Globus pallidus (tissue), 1 donor: ENCODE measurements at places on chromosomes 11 and 22.
A peak's percentile ranks its signal among the peaks of the same experiment; 100 is the strongest.

GRCh38 chr11:105219269-105219668 lies 79.7 kb upstream of the CARD18 start:
- no peak for DNase-seq

- DNase-seq: no peak
Observed at GRCh38 chr11:125016413-125016812, 46.7 kb upstream of the SLC37A2 start.

DNA sequence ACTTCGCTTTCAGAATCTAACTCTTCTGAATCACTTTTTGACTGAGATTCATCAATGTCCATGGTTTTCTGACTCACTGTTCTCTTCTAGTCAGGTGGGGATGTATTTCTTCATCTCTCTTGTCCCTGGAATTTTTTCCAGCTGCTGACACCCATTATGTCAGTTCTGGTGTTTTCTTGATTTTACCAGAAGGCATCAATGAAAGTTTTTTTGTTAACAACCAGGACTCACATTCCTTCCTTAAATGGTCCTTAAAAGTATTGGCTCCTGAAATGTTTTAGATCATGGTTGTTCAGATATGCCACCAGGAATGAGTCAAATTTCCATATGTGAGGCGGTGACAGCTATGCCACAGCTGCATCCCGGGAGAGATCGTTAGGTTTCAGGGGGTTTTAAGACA lies 12.9 kb downstream of the MICAL2 start:
- no peak for DNase-seq

- DNase-seq: no peak
Observed at GRCh38 chr11:63911440-63911839, 5.5 kb downstream of the RCOR2 start.

DNA sequence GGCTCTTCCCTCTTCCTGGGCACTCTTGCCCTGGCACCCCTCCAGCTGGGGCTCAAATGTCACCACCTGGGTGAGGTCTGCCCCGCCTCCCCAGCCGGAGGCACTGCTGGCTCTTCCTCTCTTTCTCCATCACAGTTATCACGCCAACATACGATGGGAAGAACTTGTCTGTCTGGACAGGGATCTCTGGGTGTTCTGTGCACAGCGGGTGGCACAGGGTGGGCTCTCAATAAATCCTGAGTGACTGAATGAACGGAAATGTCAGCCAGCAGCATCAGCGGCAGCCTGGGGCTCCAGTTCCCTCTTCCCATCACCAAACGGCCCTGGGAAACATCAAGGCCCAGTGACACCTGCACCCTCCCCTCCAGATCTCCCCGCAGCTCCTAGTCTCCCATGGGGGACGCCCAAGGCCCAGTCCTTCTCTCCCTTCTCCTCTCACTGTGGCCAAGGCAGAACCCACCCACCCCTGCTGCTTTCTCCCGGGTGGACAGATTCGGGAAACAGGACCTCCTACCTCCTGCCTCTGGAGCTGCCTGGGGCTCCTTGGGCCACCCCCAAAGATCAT lies 440 bp upstream of the SLC25A45 start:
- no peak for DNase-seq

GRCh38 chr22:33221568-33221967 lies 163.4 kb upstream of the SYN3 start:
- DNase-seq: no peak

GRCh38 chr22:44973829-44974228 lies 36.0 kb downstream of the PHF21B start:
- DNase-seq: no peak

DNA sequence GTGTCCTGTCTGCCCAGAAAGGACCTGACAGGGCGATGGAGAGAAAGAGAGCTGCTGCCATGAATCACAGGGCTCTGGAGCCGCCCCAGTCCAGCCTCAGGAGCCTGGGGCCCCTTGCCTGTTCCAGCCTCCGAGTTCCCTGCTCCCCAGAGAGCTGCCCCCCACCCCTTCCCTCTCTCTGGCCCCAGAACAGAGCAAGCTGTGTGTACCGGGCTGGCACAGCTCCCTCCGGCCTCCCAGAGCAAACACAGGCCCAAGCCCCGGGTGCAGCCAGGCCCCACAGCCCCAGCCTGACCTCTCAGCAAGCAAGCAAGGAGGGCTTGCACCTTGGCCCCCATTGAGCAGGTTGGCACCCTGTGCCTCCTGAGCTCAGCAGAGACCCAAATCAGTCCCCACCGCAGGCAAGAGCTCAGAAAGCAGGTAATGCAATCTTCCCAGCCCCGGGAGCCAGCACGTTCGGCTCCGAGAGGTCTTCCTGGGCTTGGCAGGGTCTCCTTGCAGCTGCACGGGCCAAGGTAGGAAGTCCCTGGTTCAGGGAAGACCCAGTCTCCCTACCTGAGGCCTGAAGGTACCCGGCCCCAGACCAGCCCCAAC lies 1.4 kb downstream of the PACSIN3 start:
- peak; percentile 94 for DNase-seq

DNA sequence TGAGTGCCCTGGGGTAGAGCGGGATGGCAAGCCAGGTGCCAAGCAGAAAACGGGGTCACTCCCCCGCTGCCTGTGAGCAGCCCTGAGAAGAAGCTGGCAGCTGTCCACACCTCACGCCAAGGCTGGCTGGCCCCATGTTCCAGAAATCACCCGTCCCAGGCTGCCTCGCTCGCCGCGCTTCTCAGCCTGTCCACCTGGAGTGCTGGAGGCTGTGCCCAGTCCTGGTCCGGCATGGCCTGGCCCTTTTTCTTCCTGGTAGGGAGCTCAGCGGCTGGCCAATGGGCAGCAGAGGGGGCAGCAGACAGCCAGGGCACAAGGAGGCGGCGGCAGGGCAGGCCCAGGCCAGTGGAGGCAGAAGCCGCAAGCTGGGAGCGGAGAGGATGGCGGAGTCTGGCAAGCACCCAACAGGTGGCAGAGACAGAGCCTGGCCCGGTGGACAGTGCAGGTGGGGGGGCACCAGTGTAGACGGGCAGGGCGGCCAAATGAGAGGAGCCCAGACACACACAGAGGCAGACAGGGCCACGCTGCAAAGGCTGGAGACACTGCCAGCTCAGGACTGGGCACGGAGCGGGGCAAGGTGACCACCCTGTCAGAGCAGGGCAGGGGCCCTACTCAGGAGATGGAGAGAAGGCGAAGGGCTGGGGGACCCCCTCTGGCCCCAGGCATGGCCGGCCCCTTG lies 37.2 kb upstream of the TH start:
- DNase-seq: no peak

GRCh38 chr11:120346233-120346632 lies 10.0 kb downstream of the ARHGEF12 start:
- DNase-seq: no peak

DNA sequence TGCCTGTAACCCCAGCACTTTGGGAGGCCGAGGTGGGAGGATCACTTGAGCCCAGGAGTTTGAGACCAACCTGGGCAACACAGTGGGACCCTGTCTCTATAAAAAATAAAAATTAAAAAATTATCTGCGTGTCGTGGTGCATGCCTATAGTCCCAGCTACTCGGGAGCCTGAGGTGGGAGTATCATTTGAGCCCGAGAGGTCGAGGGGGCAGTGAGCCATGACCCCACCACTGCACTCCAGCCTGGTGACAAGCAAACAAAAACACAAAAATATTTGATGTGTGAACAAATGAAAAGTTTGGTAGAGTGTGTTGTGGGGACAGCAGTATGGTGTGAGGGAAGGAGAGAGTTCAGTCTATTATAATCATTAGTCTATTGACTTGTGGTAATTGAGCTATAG lies 90.8 kb upstream of the PARVA start:
- DNase-seq: no peak

DNA sequence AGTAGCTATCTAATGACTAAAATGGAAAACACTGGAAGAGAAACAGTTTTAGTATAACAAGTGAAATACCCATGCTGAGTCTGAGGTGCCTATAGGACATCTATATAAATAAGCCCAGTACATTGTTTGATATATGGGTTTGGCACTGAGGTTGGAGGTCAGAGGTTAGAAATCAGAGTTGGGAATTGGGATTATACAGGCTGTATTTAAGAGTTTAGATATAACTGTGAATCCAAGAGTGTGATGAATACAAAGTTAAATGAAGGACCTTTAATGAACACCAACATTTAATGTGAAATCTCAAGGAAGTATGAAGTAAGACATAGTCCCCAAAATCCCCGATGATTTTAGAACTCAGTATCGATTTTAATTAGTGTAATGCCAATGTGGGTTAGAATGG lies 3.1 kb upstream of the HBD start:
- DNase-seq: no peak

- DNase-seq: no peak
Observed at GRCh38 chr11:34067383-34068065, 16.0 kb downstream of the CAPRIN1 start.

GRCh38 chr11:66278363-66279091 lies 552 bp downstream of the CNIH2 start:
- DNase-seq: no peak

GRCh38 chr11:64489831-64490441 lies 101.1 kb upstream of the SLC22A12 start:
- peak; percentile 42 for DNase-seq

GRCh38 chr11:105975128-105975527 lies 46.9 kb downstream of the MSANTD4 start:
- DNase-seq: no peak

- DNase-seq: no peak
Observed at GRCh38 chr11:108788565-108789199, 123.8 kb downstream of the DDX10 start.

DNA sequence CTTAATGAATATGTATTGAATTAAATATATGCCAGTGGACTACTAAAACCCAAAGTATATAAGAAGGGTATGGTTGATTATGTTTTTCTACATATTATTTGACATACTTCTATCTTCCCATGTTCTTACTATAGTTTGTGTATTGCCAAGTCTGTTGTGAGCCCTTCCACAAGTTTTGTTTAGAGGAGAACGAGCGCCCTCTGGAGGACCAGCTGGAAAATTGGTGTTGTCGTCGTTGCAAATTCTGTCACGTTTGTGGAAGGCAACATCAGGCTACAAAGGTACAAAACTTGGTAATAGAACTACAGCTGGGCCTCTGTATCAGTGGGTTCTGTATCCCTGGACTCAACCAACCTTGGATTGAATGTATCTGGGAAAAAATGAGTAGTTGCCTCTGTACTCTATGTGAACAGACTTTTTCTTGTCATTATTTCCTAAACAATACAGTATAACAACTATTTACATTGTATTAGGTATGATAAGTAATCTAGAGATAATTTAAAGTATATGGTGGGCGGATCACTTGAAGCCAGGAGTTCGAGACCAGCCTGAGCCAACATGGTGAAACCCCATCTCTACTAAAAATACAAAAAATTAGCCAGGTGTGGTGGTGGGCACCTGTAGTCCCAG lies 38.7 kb upstream of the TTC36 start:
- DNase-seq: peak; percentile 80

DNA sequence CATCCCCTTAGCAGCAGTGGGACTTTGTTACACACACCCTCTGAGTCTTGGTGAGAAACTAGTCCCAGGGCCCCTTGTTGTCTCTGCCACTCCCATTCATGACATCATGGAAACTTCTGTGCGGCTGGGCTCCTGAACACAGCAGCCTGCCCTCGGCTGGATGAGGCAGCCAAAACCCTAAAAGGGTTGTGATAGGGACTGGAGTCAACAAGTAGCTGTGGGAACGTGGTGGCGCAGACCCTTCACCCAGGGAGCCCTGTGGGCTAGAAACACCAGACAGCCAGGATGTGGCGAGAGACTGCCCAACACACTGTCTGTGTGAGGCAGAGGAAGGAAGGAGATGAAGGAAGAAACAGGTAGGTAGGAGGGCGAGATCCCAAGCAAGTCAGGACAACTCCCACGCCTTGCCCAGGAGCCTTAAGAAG lies 3.9 kb downstream of the CD3D start:
- DNase-seq: no peak

DNA sequence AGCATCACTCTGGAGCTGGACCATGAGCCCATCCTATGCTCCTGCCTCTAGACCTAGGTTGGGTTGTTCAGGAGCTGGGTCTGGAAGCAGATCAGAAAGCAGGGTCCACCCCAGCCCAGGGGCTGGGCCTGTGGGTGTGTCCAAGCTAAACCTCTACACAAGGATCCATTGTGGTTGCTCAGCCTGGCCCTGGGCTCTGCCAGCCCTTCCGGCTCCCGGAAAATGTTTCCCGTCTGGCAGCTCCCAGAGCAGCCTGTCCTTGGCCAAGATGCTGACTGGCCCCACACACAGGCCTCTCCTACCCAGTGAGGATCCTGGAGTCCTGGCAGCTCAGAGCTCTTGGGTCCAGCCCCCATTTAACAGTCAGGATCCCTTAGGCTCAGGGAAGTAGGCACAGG lies 35.3 kb upstream of the FCHSD2 start:
- peak; percentile 60 for DNase-seq

- no peak for DNase-seq
Observed at GRCh38 chr11:102676084-102676483, 29.5 kb downstream of the MMP27 start.

DNA sequence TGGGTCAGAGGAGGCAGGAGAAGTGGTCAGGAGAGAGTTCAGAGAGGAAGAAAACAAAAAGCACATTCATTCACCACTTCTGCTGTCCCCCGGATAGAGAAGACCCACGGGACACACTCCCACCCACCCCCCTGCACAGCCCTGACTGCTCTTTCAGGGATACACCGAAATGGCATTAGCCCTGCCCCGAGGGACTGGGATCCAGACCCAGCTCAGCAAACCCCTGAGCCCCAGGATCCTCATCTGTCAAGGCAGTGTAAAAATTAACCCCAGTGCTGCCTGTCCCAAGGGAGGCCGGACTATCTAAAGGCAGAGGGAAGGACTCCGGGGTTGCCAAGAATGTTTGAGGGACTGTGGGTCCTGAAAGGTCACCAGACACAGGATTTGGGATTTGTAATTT lies 31.2 kb downstream of the TPBGL start:
- no peak for DNase-seq

GRCh38 chr11:2100361-2101170 lies 38.6 kb downstream of the IGF2 start:
- DNase-seq: no peak

- peak; percentile 80 for DNase-seq
Observed at GRCh38 chr11:72821920-72822799, 7.9 kb downstream of the ATG16L2 start.

GRCh38 chr11:65132988-65133700 lies 1.2 kb downstream of the SYVN1 start:
- no peak for DNase-seq

DNA sequence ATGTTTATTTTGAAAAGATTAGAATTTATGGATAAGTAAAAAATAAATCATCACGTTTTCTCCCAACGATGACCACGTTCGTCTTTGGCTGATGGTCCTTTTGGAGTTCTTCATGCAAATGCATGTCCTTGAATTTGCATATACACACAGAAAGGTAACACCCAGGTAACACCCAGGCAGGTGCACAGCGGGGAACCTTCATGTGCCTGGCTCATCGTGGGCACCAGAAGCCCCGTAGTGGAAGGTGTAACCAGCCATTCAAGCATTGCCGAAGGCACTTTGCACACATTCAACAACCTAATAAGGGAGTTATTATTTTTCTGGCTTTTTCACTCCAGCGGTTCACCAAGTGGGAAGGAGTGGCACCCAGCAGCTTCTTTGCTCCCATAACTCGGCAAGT lies 404.6 kb downstream of the TBC1D22A start:
- DNase-seq: no peak

- no peak for DNase-seq
Observed at GRCh38 chr11:44702889-44703288, 23.9 kb upstream of the TSPAN18 start.
